ENCODE measurements at places on chromosomes 1 and 21. TPM values are rescaled to one million over a fixed set of nuclear protein-coding genes. Genes with fewer than 3 reads are reported as not detected.

The RGSL1 gene
- not detected for total RNA-seq

The POMGNT1 gene
- 56.0 TPM for total RNA-seq

GRCh38 chr21:37874904-37875780 lies 41.1 kb downstream of the KCNJ6 start:
- H3K27me3 ChIP-seq = no peaks in the 10 kb centered on the region
- no peak overlapping the region for H3K4me3 ChIP-seq
- H3K36me3 ChIP-seq = no peaks in the 10 kb centered on the region
- no peak overlapping the region for H3K27ac ChIP-seq
- no peaks in the 10 kb centered on the region for H3K4me1 ChIP-seq

DNA sequence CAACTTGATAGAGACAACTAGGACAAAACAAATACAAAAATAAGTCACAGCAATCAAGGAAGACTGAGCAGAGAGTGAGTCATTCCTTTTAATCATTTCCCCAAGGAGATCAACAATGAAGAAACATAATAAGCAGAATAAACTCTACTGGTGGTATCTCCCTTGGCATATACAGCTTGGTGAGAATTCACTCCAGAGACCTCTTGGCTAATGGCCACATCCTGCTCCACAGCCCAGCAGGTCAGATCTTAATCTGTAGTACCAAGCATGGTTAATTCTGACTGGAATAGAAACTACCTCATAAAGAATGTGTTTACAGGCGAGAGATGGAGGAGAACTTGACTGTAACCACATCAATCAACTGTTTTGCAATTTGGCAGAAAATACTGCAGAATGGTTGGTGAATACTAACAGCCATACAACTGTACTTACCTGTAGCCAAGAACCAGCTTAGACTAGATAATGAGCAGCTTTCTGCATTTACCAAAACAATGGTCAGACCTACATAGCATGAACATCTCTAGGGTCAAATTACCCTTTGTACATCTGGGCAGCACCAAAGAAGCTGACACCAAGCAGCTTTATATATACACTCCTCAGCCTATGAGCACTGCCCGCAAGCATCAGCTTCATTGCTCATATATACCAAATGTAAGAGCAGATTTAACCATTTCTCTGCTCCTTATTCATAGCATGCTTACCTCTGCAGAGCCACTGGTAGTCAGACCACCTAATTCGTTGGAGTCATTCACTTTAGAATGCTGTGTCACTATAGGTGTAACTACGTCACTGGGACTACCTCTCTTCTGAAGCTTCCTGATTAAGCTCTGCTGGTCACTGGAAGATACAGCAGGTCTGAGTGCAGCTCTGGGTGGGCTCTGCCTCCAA lies 51.0 kb downstream of the KIAA0319L start:
- no peaks in the 10 kb centered on the region for H3K27me3 ChIP-seq
- H3K4me3 ChIP-seq = no peak overlapping the region
- H3K4me1 ChIP-seq = no peaks in the 10 kb centered on the region
- peaks cover 2% of the 10 kb centered on the region for H3K36me3 ChIP-seq
- no peak for DNase-seq

DNA sequence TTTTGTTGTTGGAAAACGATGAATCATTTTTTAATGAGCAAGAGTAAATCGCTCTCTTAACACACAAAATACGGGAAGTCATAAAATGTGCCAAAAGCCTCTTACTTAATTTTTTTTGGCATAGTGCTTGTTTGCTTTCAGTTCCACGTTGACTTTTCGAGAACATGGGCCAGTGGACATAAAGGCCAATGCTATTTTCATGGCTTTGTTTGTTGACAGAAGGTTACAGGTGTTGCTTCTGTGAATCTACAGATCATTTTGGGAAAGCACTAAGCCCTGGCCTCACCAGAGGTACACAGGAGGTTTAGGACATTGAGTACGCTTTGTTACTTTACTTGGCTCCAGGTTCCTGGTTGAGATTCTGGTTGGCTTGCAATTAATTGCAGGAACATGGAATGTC lies 199.4 kb upstream of the HMCN1 start:
- H3K27ac ChIP-seq = no peak overlapping the region
- H3K27me3 ChIP-seq = no peaks in the 10 kb centered on the region
- H3K36me3 ChIP-seq = no peaks in the 10 kb centered on the region

The CCDC18 gene
- total RNA-seq = 5.9 TPM

GRCh38 chr1:193283016-193283415 lies 96.6 kb upstream of the B3GALT2 start:
- no peak overlapping the region for H3K27ac ChIP-seq
- H3K4me1 ChIP-seq = no peaks in the 10 kb centered on the region
- no peak for DNase-seq
- no peaks in the 10 kb centered on the region for H3K36me3 ChIP-seq
- no peak overlapping the region for H3K4me3 ChIP-seq

DNA sequence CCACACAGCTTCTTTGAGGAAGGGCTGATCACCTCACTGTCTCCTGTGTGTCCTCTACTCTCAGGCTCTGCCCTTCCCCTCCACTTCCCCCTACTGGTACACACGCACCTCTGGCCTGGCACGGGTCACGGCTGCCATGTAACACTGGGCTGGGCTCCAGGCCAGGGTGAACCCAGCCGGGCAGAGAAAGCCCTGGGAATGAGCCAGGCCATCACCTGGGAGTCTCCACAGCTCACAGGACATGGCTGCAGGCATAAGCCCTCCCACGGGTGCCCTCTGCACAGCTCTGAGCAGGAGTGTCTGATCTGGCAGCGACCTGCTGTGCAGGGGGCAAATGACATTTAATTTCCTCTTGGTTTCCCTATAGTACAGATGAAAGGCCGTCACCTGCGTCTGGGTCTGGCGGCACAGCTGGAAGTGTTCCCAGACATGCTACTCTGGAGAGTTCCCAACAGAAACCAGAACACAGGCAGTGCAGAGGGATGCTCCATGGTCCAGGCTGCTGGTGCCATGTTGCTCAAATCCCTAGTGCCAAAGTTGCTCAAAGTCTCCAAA lies 61.2 kb downstream of the ERI3 start:
- H3K27ac ChIP-seq = no peak overlapping the region
- no peak overlapping the region for H3K4me3 ChIP-seq
- DNase-seq = no peak
- no peaks in the 10 kb centered on the region for H3K4me1 ChIP-seq

- no peak overlapping the region for H3K4me3 ChIP-seq
- H3K27ac ChIP-seq = no peak overlapping the region
- H3K4me1 ChIP-seq = peaks cover 6% of the 10 kb centered on the region
- H3K27me3 ChIP-seq = no peaks in the 10 kb centered on the region
Observed at GRCh38 chr1:230976825-230977747, 1.6 kb downstream of the TTC13 start.

The SLC1A7 gene
- 1.4 TPM for total RNA-seq

GRCh38 chr1:34283142-34283541 lies 106.4 kb downstream of the C1orf94 start:
- H3K4me1 ChIP-seq = no peaks in the 10 kb centered on the region
- H3K27me3 ChIP-seq = no peaks in the 10 kb centered on the region
- H3K4me3 ChIP-seq = no peak overlapping the region
- H3K27ac ChIP-seq = no peak overlapping the region
